Heart left ventricle (tissue), 16 donors: ENCODE measurements at places on chromosomes 13 and 19.

- DNase-seq, result no peak
Measured at GRCh38 chr19:5178841-5179240, 161.8 kb downstream of the PTPRS start.

- DNase-seq, result no peak
Measured at GRCh38 chr13:99900960-99901359, 70.6 kb downstream of the ZIC5 start.

- DNase-seq, result no peak
Measured at GRCh38 chr19:13262450-13262849, 112.2 kb downstream of the IER2 start.

DNA sequence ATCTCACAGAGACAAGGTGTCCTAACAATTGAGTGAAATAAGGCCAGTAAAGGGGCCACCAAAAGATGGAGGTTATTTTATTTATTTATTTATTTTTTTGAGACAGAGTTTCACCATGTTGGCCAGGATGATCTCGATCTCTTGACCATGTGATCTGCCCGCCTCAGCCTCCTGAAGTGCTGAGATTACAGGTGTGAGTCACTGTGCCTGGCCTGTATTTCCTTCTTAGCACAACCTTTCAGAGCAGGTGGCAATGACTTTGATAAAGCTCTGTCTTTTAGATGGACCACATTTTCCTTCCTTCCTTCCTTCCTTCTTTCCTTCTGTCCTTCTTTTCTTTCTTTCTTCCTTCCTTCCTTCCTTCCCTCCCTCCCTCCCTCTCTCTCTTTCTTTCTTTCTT is 11.0 kb upstream of the DOCK6 start:
- no peak for DNase-seq

GRCh38 chr19:18723871-18724377 is 40.4 kb downstream of the CRTC1 start:
- no peak for DNase-seq

DNA sequence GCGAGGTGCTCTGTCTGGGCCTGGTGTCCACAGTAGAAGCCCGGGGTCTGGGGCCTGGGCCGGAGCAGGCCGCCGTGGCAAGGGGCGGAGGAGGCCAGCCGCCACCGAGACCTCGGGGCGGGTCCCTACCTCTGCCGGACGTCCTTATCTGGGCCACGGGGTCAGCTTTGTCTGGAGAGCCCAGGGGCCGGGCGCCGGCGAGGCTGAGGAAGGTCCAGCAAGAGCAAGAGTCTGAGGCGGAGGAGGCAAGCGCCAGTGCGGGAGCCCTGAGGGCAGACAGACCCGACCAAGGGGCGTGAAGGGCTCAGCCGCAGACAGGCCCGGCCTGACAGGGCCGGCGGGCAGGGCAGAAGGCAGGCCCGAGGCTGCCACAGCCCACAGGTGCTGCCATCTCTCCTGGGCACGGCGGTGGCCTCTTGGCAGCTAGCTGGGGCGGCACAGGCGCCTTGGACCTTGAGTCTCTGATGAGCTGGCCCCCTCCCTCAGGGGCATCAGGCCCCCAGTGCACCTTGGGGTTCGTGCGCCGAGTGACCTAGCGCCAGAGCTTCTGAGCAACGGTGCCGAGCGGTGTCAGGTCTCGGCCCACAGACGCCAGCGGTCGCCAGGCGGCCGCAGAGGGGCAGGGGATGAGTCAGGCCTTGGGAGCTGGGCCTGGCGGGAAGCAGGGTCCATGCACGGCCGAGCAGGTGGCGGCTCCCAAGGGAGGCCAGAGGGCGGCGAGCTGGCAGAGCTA is 19.1 kb upstream of the AKAP8 start:
- no peak for DNase-seq
